ENCODE measurements at places on chromosomes 16 and 17. TPM values are rescaled to one million over a fixed set of nuclear protein-coding genes. Genes with fewer than 3 reads are reported as not detected.

GRCh38 chr16:11759997-11760396 is 17.3 kb upstream of the TXNDC11 start:
- DNase-seq: no peak

DNA sequence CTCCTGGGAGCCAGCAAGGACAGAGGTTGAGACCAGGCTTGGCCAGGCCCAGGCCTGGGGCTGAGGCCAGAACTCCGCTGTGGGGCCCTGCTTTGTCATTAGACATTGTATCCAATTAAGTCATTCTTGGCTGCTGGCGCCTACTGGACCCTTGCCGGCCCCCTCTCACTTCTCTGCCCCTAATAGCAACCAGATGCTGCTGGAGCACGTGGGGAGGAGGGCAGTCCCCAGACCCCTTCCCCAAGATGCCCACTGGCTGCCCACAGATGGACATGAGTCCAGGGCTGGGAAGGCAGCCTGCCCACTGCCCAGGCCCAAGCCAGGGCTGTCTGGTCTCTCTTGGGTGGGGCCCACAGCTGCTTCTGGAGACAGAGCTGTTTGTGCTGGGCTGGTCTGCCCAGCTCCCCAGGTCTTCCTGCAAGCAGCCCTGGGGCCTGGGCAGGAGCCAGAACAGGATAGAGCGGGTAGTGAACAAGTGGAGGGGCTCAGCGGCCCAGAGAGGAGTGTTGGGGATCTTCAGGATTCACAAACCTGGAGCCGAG is 7.8 kb downstream of the PLXDC1 start:
- no peak for DNase-seq

The CCL14 gene
- total RNA-seq: 3.9 TPM

GRCh38 chr16:65548470-65548869 is 426.6 kb upstream of the CDH11 start:
- no peak for DNase-seq

DNA sequence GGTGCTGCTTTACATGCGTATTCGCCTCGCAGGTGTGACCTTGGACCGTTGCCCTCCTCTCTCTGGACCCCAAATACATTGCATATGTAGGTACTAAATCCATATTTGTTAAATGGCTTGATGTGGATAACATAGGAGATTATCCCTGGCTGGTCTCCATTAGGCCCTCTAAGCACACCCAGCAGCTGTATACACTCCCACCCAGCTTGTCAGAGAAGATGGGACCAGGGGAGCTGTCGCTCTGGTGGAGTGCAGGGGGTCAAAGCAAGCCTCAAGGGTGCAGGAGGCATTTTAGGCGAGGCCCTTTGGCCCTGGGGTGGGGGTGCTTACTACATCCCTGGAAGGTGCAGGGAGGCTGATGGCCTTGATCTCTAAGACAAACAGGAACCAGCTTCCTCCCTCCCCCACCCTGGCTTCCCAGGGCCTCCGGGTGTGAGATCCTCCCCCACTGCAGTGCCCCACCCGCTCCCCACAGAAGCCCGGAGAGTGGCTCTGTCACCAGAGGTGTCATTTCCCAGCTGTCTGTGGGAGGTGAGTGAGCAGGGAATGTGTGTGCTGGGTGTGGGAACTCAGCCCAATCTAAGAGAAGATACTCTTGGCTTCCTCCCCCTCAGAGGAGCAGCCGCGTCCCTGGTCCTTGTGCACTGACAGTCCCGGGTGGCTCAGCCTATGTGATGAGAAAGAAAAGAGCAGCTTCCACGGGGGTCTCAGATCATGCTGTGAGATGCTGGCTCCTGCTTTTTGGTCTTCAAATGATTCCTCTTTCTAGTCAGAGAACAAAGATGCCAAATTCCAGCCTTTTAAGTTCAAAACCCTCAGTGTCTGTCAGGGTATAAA is 1.4 kb upstream of the VAMP2 start:
- no peak for DNase-seq

- DNase-seq: no peak
Measured at GRCh38 chr17:78230996-78231935, at the start of gene TMEM235. TMEM235 (plus strand) TSS chr17:78231631; CDS start chr17:78232024, 393 bp downstream.

The GAST gene
- not detected for total RNA-seq

GRCh38 chr16:72850021-72850420 is 197.9 kb downstream of the ZFHX3 start:
- no peak for DNase-seq

DNA sequence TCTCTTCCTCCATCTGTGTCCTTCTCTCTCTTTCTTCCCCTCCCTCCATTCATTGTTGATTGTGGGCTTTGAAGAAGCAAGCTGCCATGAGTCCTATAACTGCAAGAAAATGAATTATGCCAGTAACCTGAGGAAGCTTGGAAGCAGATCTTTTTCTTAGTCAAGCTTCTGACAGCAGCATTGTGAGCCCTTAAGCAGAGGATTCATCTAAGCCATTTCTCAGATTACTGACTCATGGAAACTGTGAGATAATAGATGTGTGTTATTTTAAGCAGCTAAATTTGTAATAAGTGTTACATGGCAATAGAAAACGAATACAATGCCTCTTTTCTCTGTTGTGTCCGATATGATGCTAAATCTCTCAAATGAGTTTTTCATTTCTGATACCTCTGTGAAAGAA is 1109.7 kb downstream of the CDH11 start:
- DNase-seq: no peak

DNA sequence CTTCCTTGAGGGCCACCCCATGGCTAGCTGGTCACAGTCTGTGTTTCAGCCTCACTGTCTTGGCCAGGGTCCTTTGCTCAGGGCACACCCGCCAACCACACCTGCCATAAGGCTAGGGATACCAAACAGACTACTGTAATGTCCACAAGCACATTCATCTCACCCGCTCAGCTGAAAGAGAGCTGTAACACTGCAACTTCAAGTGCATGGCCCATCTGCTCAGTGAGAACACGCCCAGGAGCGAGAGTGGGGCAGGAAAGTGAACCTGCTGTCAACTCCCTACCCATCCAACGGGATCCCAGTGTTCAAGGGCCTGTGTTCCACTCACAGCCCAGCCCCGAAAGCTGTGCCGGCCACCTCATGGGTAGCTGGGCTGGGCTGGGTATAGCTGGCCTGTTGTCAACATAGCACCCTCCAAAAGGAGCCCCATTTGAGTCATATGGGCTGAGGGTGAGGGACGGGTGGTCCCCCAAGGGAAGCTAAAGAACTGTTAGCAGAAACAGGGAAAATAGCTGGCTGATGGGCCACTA is 55.7 kb downstream of the SCNN1B start:
- DNase-seq: no peak

The CD300H gene
- total RNA-seq: not detected

- no peak for DNase-seq
Measured at GRCh38 chr17:83145358-83145738, 65.9 kb downstream of the METRNL start.

GRCh38 chr16:85036236-85037049 is 8.8 kb downstream of the KIAA0513 start:
- DNase-seq: peak; percentile 33

GRCh38 chr16:88118376-88118775 is 167.1 kb downstream of the BANP start:
- DNase-seq: no peak

DNA sequence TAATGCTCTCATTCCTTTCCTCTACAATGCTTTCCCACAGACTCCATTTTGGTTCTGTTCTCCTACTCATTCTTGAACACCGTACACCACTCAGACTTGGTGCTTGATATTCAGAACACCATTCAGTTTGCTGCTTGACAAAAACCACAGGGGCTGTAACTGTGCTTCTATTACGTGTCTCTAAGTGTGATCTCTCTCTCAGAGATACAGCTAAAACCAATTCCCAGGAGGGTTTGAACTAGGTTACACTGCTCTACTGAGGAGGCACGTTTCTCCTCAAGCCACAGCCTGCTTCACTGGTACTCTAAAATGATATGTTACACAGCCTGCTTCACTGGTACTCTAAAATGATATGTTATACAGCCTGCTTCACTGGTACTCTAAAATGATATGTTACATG is 175.7 kb downstream of the CEP112 start:
- DNase-seq: no peak

- no peak for DNase-seq
Measured at GRCh38 chr17:7684851-7685532, 2.3 kb downstream of the TP53 start.

- no peak for DNase-seq
Measured at GRCh38 chr17:73720187-73720834, 76.1 kb upstream of the SDK2 start.

The GSG1L2 gene
- total RNA-seq: not detected

DNA sequence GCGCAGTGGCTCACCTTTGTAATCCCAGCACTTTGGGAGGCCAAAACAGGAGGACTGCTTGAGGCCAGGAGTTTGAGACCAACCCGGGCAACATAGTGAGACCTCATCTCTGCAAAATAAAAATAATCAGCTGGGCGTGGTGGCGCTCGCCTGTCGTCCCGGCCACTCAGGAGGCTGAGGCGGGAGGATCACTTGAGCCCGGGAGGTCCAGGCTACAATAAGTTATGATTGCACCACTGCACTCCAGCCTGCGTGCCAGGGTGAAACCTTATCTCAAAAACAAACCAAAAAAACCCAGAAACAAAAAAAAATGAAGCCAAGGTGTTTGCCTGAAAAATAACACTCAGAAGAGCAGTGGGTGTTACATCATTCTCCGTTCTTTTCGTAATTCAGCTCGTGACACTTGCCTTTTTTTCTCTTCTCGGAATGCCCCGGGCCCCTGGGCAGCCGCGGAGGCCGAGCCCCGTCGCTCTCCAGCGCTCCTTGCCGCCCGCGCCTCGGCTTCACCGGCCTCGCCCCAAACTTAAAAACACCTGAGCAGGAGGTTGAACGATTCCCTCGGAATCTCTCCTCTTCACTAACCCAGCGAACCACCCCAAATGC is 17.0 kb downstream of the PRCD start:
- DNase-seq: peak; percentile 42

DNA sequence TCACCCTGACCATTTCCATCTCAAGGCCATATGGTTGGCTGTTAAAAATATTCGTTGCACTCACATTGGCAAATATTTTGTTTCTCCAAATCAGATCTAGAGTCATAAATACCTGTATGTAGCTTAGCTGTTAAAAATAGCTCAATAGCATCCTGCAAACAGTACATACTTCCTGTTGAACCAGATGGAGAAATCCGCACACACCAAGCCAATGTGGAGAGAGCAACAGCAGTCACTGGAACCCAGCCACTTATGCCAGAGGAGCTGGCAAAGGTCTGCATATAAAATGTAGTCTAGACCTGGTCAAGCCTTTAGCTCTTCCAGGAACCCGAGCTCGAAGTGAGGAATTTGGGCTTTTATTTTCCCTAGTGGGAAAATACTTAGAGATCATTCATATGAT is 146.4 kb upstream of the KCNJ16 start:
- DNase-seq: peak; percentile 6

The ZNF629 gene
- total RNA-seq: 5.2 TPM

The CCL5 gene
- 0.20 TPM for total RNA-seq

- no peak for DNase-seq
Measured at GRCh38 chr16:19485611-19486010, 36.3 kb downstream of the GDE1 start.

The C17orf67 gene
- total RNA-seq: 18.1 TPM

DNA sequence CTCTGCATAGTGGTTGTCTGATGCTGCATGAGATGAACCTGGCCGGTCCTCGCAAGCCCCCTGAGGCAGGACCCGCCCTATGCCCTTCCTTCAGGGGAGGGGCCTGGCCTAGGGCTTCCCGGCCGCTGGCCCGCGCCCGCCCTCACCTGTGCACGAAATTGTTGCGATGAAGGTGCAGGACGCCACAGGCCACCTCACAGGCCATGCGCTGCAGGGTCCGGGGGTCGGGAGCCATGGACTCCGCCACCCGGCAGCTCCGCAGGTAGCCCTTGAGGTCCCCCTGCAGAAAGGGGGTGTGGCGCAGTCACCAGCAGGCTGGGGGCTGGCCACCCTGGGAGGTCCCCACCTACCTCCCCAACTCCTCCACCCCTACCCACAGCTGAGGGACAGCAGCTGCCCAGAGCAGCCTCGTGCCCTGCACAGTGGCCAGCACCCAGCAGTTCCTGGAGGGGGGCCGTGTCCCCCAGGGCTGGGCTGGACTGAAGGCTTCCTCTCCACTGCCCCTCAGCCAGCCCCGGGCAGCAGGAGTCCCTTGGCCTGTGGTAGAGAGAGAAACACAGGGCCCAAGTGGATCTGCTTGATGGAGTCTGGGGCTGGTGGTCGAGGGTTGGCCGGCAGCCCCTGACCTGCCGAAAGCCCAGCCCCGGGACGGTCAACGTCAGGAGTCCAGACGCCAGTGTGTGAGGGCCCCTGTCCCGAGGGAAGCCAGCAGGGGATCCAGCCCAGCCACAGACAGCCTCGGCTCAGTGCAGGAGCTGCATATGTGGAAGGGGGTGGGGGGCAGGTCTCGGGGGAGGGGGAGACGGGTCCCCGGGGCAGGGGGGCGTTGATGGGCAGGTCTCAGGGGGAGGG is 38.8 kb upstream of the PVALEF start:
- no peak for DNase-seq

The B3GNT9 gene
- 6.3 TPM for total RNA-seq

GRCh38 chr17:1758807-1759206 is 3.1 kb upstream of the SERPINF1 start:
- no peak for DNase-seq

The CTRB1 gene
- total RNA-seq: not detected

The ITPRIPL2 gene
- total RNA-seq: 28.4 TPM

DNA sequence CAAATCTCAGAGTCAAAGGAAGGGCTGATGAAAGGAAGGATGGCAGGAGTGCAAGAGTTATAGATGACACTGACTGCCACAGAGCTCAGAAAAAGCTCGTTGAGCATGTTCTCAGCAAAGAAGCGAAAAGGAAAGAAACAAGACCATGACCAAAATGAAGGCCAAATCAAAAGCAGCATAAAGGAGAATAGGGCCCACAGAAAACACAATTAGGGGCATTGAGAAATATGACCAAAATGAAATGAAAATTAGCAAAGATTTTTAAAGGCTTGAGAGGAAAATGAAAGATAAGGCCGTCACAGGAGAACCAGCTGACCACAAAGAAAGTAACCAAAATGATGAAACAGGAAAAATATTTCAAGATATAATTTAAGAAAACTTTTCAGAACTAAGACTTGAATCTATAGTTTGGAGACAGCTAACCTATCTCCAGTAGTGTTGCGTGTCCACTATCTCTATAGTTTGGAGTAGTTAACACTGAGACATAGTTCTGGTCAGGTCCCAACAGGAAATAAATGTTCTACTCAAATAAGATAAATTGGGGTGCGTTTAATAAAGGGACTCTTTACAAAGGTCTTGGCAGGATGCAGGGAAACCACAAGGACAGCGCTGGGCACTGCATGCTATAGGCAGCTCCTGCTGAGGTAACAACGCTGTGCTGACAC is 7.9 kb downstream of the PRSS54 start:
- DNase-seq: no peak

DNA sequence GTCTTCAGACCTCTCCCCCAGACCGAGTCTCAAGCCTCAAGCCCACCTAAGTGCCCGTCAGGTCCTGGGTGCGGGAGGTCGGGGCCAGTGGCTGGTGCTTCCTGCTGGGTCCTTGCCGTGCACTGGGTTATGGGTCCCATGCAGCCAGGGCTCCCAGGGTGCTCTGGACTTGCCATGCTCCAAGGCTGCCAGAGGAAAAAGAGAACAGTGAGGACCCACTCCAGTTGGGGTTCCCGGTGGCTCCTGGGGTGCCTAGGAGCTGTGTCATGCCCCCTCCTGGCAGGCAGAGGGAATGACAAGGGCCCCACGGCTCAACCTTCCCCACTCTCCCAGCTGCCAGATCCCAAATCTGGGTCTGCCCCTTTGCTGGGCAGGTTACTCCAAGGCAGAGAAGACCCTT is 3.8 kb downstream of the SNX20 start:
- no peak for DNase-seq

Data from lung microvascular endothelial cell (primary cell).